Psoas muscle (tissue), 8 donors: ENCODE measurements at places on chromosomes 12 and 14. TPM values are rescaled to one million over a fixed set of nuclear protein-coding genes. Genes with fewer than 3 reads are reported as not detected.

DNA sequence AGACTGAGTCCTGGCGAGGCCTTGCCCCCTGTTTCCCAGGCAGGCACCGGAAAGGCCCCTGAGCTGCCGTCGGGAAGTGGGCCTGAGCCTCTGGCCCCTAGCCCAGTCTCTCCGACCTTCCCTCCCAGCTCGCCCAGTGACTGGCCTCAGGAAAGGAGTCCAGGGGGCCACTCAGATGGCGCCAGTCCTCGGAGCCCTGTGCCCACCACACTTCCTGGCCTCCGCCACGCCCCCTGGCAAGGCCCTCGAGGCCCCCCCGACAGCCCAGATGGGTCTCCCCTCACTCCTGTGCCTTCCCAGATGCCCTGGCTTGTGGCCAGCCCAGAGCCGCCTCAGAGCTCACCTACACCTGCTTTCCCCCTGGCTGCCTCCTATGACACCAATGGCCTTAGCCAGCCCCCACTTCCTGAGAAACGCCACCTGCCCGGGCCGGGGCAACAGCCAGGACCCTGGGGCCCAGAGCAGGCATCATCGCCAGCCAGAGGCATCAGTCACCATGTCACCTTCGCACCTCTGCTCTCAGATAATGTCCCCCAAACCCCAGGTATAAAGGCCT, 10.9 kb downstream of the TNS2 start:
- H3K36me3 ChIP-seq, result no peaks in the 10 kb centered on the region
- peak overlapping the region; percentile 55 for H3K27ac ChIP-seq
- H3K4me3 ChIP-seq, result no peak overlapping the region
- H3K27me3 ChIP-seq, result no peaks in the 10 kb centered on the region
- H3K4me1 ChIP-seq, result peaks cover 20% of the 10 kb centered on the region
- peak; percentile 70 for DNase-seq

DNA sequence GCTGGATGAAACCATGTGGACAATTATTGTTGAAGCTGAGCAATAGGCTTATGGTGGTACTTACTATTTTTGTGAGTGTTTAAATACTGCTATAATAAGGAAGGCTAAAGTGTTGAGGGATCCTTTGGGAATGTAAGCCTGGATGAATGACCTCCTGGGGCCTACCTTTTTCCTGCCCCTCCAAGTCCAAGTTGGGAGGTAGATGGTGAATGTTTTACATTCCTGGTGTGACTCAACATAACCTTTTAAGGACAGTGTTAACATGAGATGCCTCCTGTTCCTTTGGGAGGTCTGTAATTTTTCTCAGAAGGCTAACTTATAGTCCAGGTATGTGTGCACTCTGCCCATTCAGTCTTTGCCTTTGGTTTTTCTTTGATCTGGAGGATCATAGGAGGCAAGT, 315.9 kb downstream of the NRXN3 start:
- no peaks in the 10 kb centered on the region for H3K36me3 ChIP-seq
- H3K4me1 ChIP-seq, result no peaks in the 10 kb centered on the region
- no peak overlapping the region for H3K4me3 ChIP-seq
- no peak for DNase-seq
- H3K27ac ChIP-seq, result no peak overlapping the region

DNA sequence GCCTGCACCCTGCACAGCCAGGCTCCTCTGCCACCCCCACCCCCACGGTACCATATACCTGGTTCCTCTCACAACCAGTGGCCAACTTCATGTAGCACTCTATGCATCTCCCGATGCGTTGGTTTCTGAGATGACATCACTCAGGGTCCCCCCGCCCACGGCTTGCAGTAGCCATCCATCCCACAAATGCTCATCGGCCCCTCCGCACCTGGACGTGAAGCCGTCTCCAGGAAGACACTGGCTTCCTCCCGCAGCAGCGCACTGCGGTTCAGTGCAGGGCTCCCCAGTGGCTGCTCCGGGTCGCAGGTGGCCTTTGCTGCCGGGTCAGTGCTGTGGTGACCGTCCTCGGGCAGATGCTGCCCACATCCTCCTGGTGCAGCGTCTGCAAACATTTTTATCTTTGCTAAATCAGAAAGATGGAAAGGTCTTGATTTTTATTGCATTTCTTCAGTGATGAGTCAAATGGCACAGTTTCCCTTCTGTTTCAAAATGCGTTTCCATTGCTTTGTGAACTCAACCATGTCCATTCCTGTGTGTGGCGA, 27.5 kb upstream of the MMP17 start:
- no peak for DNase-seq
- H3K4me1 ChIP-seq, result no peaks in the 10 kb centered on the region

Gene AMN
- not detected for total RNA-seq

GRCh38 chr12:8816448-8817050, 5.9 kb upstream of the A2ML1 start:
- DNase-seq, result no peak
- no peaks in the 10 kb centered on the region for H3K36me3 ChIP-seq
- H3K4me3 ChIP-seq, result no peak overlapping the region
- H3K27ac ChIP-seq, result no peak overlapping the region

Gene GPR84
- not detected for total RNA-seq
